ENCODE measurements at places on chromosomes 6 and 20.

- DNase-seq = no peak
Observed at GRCh38 chr20:43744966-43745730, 18.3 kb upstream of the GTSF1L start.

DNA sequence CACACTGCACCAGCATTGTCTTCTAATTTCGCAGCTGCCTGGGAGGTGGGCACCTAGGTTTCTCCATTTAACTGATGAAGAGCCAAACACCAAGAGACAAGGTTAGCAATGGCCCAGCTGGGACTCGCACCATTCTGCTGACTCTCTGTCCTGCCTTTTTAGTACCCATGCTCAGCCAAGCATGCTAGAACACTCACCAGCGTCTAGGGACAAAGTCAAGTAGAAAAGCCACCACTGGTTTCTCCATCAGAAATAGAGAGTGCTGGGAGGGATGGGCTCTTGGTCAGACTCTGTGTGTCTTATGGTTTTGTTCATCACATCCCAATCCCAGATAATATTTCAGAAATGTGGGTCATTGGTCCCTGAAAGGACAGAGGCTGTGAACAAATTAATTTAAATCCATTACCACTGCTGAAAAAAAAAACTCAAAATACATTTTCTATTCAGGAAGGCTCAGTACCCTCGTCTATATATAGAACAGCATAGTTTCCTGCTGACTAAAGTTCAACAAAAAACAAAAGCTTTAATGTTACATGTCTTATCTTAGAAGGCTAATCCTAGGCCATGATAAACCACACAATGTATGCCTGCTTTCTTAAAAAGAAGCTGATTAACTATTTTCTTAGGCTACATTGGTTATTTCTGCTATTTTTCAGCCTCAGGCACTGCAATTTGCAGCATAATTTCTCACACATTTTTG is 111.0 kb downstream of the TBC1D7 start:
- no peak for DNase-seq

- no peak for DNase-seq
Observed at GRCh38 chr20:1720845-1721475, 63.4 kb upstream of the SIRPG start.

GRCh38 chr20:62294516-62294915 is 8.3 kb upstream of the ADRM1 start:
- no peak for DNase-seq

GRCh38 chr6:57089265-57089664 is 723 bp upstream of the ZNF451 start:
- DNase-seq = no peak

DNA sequence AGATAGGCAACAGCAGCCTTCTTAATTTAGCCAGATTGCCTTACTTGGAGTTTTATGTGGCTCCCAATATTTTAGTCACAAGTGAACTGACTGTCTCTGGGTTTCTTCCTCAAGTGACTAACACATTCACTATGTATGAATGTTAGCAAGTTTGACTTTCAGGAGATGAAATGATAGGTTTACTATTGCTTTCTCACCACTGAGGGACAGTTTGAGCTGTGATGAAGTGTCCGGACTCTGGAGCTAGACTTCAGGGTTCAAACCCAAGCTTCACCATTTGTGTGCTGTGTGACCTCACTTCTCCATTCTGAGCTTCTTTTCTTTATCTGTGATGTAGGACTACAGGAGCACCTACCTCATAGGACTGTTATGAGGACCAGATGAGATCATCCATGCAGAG is 8.2 kb downstream of the DHX35 start:
- DNase-seq = no peak

DNA sequence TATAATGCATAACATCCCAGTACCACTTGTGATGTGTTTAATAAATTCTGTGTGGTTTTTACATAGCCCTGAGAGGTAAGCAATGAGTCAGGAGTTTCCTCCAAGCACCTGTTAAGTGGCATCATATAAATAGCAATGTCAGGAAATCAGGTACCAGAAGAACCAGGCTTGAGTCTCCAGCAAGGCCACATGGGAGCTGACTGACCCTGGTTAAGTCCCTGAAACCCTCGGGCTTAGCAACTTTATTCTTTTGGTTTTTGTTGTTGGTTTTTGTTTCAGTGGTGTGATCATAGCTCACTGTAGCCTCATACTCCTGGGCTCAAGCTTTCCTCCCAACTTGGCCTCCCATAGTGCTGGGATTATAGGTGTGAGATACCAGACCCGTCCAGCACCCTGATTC is 70.0 kb downstream of the PTPRT start:
- DNase-seq = no peak

DNA sequence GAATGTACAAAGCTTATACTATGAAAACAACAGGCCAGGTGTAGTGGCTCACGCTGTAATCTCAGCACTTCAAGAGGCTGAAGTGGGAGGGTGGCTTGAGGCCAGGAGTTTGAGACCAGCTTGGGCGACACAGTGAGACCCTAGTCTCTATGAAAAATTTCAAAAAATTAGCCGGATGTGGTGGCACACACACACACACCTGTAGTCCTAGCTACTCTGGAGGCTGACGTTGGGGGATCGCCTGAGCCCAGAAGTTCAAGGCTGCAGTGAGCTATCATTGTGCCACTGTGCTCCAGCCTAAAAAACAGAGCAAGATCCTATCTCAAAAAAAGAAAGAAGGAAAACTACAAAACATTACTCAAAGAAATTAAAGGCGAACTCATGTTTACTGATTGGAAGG is 7.3 kb upstream of the ASF1A start:
- DNase-seq = no peak

- no peak for DNase-seq
Observed at GRCh38 chr6:108676555-108676954, 115.8 kb downstream of the FOXO3 start.

- DNase-seq = no peak
Observed at GRCh38 chr20:37494796-37495195, 26.3 kb upstream of the NNAT start.

GRCh38 chr6:167130712-167131684 is 8.1 kb downstream of the CCR6 start:
- no peak for DNase-seq

GRCh38 chr6:20197251-20197650 is 15.0 kb downstream of the MBOAT1 start:
- no peak for DNase-seq

GRCh38 chr20:22977047-22977785 is 57.9 kb upstream of the SSTR4 start:
- no peak for DNase-seq

DNA sequence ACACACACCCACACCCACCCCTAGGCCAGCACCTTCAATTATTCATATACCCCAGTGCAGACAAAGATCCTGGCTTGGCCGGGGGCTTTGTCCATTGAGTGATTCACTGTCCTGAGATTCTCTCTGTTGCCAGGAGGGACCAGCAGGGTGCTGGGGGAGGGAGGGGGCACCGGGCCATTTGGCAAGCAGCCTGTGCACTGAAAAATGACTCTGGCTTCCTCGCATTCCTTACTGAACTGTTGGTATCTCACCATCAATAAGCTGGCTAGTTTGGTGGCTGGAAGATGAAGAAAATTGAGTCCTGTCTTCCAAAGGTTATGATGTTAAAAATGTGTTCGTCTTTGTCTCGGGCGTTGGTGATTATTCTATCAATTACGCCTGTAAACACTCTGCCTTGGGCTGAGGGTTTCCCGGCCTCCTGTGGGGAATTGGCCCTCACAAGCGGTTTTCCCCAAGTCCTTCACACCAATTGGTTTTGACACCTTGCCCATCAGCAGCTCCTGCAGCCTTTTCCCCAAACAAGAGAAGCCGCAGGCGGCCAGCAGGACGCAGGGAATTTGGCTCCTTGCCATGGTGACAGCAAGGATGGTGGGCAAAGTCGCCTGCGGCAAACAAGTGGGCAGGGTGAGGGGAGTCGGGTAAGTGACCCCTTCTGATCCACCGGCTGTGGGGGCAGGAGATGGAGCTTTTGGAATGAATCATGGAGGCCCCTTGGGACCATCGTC is 4.9 kb downstream of the VSTM2L start:
- peak; percentile 87 for DNase-seq

DNA sequence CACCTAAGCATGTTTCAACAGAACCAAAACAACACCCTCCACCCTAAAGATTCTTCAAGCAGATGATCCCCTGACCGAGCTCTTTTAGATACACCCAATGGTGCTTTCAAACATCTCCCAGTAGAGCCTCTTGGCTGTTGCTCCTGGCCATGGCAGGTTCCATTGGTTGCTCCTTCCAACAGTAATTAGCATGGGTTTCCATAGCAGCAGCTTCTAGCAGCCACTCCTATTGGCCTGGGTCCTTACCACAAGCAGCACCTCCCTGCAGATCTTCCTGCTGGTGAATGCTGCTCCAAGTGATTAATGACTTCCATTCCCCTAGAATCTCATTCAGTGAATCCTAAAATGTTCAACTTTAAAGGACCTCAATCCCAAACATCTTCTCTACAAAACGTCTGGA is 13.9 kb downstream of the CCN2 start:
- no peak for DNase-seq

- DNase-seq = no peak
Observed at GRCh38 chr6:5119090-5119951, 34.2 kb downstream of the PPP1R3G start.

DNA sequence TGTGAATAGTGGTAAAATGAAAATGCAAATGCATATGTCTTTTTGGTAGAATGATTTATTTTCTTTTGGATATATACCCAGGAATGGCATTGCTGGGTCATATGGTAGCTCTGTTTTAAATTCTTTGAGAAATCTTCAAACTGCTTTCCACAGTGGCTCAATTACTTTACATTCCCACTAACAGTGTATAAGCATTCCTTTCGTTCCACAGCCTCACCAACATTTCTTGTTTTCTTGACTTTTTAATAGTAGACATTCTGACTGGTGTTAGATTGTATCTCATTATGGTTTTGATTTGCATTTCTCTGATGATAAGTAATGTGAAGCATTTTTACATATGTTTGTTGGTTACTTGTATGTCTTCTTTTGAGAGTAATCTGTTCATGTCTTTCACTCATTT is 144.0 kb downstream of the SIM1 start:
- no peak for DNase-seq

DNA sequence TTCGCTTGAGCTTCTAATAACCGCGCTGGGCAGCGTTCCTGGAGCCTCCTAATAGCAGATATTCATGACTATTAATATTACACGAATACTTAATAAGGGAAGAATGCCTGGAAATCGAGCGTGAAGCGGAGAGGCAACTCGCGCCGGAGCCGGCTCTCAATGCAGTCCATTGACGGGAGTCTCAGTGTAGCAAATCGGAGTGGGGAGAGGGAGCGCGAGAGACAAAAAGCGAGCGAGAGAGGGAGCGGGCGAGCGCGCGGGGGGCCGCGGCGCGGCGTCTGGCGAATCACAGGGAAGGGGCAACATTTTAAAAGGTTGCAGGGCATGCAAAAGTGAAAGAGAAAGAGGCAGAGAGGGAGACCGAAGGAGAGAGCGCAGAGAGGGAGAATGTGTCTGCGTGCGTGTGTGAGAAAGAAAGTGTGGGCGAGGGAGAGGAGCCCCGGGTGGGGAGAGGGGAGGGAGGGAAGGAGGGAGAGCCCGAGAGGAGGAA is 2.9 kb downstream of the TFAP2A start:
- DNase-seq = peak; percentile 72

DNA sequence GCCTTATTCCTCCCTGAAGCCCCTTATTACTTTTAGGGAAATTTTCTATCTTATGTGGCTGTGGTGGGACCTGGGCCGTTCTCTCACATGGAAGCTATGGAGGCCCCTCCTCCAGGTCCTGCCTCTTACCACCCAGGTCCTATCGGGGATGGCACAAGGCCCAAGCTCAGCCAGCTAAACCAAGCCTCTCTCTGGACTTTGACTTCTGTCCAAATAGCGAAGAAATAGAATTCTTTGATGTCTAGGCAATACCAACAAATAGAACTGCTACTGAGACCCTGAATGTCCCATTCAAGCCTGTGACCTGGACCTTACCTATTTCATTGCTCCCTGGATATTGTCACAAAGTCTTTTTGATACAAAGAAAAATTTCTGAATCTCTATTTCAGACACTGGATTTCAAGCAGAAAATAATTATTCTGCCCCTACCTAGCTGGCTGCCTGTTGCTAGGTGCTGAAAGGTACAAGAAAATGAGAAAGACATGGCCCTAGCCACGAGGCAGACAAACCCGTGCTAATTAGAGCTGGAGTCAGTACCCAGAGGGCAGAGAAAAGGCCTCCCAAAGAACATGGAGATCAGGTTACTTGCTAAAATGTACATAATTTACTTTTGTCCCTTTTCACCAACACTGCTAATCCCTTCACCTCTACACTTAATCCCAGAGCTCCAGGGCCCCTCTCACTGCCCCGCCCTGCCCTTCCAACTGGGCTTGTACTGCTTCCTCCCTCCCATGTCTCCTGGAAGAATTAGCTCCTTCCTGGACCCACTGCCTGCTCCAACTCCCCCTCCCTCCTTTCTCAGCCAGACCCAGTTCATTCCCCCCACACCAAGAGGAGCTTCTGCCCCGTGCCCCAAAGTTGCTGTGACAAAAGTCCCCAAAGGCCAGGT is 15.5 kb upstream of the NNAT start:
- no peak for DNase-seq

- DNase-seq = no peak
Observed at GRCh38 chr20:3863317-3863716, 16.7 kb downstream of the MAVS start.

GRCh38 chr6:154403788-154404187 is 47.2 kb upstream of the IPCEF1 start:
- DNase-seq = no peak

DNA sequence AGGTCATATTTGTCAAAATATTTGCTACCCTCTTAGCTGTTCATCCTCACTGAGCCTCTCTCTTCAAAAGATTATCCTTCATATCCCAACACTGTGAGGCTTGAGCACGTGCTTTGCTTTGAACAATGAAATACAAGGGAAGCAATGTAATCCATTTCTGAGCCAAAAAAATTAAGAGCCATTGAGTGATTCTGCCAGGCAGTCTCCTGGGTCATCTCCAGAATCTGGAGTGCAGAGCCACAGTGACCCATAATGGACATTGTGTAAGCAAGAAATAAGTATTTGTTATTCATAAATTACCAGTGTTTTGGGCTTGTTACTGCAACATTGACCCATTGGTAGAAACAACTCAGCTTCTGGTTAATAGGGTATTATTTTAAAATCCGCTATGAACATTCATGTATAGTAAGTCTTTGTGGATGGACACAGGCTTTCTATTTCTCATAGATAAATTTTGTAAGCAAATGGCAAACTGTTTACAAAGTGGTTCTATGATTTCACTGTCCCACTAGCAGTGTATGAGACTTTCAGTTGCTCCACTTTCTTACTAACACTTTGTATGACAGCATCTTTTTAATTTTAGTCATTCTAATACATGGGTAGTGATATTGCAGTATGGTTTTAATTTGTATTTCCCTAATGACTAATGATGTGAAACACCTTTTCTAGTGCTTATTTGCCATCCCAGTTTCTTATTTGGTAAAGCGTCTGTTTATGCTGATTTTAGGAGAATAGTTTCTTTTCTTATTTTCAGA is 358.2 kb downstream of the PLCB1 start:
- DNase-seq = no peak
